KBM-7 (cell line): ENCODE measurements at places on chromosomes 16 and 17.

GRCh38 chr17:6868582-6868981 lies 37.1 kb upstream of the TEKT1 start:
- DNase-seq: no peak

GRCh38 chr16:2428051-2428783 lies 1.0 kb upstream of the CCNF start:
- DNase-seq: no peak

GRCh38 chr16:49560004-49560830 lies 186.6 kb downstream of the C16orf78 start:
- DNase-seq: no peak

GRCh38 chr17:37671824-37672547 lies 28.7 kb upstream of the DDX52 start:
- no peak for DNase-seq

DNA sequence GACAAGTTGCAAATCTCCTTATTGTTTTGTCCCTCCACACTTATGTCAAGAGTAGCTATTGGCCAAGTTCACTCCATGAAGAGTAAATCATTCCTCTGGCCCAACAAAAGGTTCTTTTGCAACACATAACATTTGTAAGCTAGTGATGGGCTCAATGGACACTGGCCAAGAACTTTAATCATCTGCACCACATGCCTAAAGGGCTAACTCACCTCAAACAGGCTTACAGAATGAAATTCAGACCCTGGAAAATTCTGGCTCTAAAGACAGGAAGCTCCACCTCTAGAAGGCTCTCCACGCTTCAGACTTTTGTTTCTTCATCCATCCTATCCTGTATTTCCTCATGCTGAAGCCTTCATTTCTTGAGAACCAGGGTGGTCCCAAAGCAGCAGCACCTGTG lies 10.9 kb upstream of the ANKFN1 start:
- no peak for DNase-seq

- no peak for DNase-seq
Observed at GRCh38 chr17:74603746-74604145, 11.7 kb upstream of the CD300LD start.

DNA sequence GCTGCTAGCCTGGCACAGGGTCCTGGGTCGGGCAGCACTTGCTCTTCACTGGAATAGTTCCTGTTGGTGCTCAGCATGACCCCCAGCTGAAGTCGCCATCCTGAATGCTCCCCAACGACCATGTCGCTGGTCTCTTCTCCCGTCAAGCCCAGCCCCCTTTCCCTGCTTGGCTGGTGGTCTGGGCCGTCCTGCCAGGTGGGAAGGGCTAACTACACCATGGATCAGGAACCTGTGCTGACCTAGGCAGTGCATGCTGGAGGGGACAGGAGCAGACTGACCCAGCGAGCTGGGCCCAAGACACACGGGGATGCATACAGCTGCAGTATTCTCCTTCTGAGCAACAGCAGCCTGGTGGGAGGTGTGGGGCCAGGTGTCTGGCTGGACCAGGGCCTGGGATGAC lies 9.2 kb upstream of the SREBF1 start:
- no peak for DNase-seq

GRCh38 chr16:75323933-75324332 lies 72.5 kb upstream of the BCAR1 start:
- DNase-seq: no peak

DNA sequence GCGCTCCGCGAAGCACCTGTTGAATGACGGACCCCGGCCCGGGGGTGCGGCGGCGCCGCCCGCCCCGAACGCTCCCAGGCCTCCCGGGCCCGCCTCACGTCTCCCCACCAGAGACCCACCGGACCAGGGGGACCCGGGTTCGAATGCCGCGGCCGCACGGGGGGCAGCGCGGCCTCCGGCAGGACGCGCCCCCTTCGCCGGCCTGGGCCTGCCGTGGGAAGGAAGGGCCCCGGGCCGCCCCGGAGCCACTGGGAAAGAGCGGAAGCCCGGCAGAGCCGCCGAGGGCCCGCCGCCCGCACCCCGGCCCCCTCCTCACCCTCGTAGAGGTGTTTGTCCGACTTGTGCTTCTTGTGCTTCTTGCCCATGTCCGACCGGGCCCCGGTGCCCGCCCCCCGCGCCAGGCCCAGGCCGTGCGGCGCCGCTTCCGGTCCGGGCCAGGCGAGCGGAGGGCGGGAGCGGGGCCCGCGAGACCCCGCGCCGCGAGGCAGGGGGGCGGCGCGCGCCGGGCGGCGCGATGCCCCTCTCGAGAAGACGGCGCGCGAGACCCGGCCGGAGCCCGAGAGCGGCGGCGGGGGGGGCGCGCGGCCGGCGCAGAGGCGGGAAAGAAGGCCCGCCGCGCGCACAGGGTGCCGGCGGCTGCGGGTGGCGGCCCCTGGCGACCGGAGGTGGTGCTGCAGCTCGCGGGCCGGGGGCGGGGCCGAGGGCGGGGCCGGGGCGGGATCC lies at the start of gene BRD7:
Gene BRD7, minus strand, starts transcription at position 579 of the 723 bp plus-strand sequence. Its CDS starts 214 bp downstream, at position 365.
- DNase-seq: peak; percentile 37

DNA sequence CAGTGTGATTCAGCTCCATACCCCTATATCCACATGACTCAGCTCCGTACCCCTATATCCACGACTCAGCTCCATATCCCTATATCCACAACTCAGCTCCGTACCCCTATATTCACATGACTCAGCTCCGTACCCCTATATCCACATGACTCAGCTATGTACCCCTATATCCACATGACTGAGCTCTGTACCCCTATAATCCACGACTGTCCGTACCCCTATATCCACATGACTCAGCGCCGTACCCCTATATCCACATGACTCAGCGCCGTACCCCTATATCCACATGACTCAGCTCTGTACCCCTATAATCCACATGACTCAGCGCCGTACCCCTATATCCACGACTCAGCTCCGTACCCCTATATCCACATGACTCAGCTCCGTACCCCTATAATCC lies 16.8 kb downstream of the CYB5D2 start:
- DNase-seq: no peak

GRCh38 chr16:50123417-50123816 lies 29.7 kb upstream of the TENT4B start:
- no peak for DNase-seq

- DNase-seq: peak; percentile 67
Observed at GRCh38 chr17:29565643-29566472, 979 bp downstream of the ABHD15 start.

- DNase-seq: peak; percentile 78
Observed at GRCh38 chr17:44086364-44087311, 16.1 kb downstream of the G6PC3 start.

- no peak for DNase-seq
Observed at GRCh38 chr17:3989041-3989886, 25.0 kb upstream of the ATP2A3 start.

DNA sequence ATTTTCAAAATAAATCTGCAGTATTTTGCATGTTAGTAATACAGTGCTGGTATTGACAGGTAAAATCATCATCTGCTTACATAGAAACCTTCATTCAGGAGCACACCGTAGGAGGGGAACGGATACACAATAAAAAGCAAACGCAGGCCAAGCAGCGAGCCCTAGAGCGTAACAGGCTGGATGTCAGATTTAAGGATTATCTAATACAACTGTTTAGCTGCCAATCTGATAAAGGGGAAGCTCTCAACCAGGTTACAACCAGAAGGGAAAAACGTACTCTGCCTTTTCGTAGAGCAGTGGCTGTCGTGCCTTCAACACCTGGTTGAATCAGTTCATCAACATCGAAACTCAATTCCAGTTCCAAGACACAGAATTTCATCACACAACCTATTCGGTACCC lies 16.4 kb upstream of the CUEDC1 start:
- no peak for DNase-seq

DNA sequence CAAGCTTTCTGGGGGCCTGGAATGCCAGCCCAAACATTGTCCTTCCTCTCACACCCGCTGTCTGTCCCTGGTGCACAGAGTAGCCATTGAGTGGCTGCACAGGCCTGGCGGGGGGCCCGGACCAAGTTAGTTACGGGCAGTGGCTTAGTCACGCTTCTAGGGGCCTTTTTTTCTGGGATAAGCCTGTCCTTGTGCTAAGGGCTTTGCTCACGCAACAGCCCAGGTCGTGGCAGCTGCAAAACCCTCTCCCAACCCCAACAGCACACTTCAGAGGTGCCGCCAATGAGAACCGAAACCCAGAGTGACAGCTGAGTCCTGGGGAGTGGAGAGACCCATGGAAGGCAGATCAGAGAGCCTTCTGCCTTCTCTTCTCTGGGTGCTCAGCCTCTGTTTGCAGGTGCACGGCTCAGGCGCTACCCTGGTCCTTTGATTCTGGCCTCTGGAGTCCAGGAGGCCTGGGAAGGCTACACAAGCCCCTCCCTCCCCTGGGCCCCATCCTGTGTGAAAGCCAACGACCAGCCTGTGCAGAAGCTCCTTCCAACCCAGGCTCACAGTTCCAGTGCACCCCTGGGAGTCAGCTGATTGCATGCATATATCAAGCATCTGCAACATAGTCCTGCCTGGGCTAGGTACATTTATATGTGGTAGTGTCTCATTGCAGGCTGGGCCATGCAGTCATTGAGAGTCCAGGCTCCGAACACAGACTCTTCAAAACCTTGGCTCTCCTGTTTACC lies 9.1 kb downstream of the WSCD1 start:
- DNase-seq: no peak

- peak; percentile 52 for DNase-seq
Observed at GRCh38 chr16:9077091-9077809, 14.2 kb upstream of the HAPSTR1 start.

GRCh38 chr16:2244301-2244700 lies 7.1 kb downstream of the ECI1 start:
- no peak for DNase-seq

GRCh38 chr17:71330099-71330375 lies 790.8 kb upstream of the SOX9 start:
- DNase-seq: no peak

DNA sequence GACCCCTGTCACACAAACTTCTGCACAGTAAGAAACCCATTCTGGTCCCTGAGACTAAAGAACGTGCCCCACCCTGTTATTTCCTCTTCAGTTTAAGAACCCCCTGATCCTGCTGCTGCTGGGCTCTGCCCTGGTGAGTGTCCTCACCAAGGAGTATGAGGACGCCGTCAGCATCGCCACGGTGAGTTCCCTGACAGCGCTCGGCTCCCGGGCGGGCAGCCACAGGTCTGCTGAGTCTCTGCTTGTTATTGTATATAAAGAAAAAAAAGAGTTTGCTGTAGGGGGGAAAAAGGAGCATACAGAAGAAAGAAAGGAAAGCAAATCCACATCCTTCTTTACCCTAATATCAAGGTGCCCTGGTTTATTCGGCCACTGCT lies 40.0 kb downstream of the ATP2C2 start:
- no peak for DNase-seq
